ENCODE measurements at places on chromosomes 7 and 10. TPM values are rescaled to one million over a fixed set of nuclear protein-coding genes. Genes with fewer than 3 reads are reported as not detected.

Gene PHYHIPL
- total RNA-seq: 0.54 TPM

Gene COL26A1
- total RNA-seq: 0.58 TPM

Gene SLC16A12
- total RNA-seq: not detected

Gene GJD4
- total RNA-seq: not detected
